Activated CD4-positive, alpha-beta memory T cell treated with anti-CD3 and anti-CD28 coated beads for 36 hours (primary cell): ENCODE measurements at places on chromosomes 11 and 22. TPM values are rescaled to one million over a fixed set of nuclear protein-coding genes. Genes with fewer than 3 reads are reported as not detected.
A peak's percentile ranks its signal among the peaks of the same experiment; 100 is the strongest.

NRXN2 gene
- 0.41 TPM for total RNA-seq

CTSF gene
- 1.4 TPM for total RNA-seq

- peak; percentile 46 for DNase-seq
Measured at GRCh38 chr11:8090756-8091155, 9.7 kb downstream of the TUB start.

GRCh38 chr22:36870250-36870649 lies 9.4 kb downstream of the NCF4 start:
- no peak for DNase-seq

- DNase-seq = no peak
Measured at GRCh38 chr22:32584650-32585049, 110.0 kb downstream of the FBXO7 start.

- peak; percentile 44 for DNase-seq
Measured at GRCh38 chr11:88484873-88485621, 147.5 kb upstream of the CTSC start.
